Left cardiac atrium (tissue), 4 donors: ENCODE measurements at places on chromosomes 5 and 9. TPM values are rescaled to one million over a fixed set of nuclear protein-coding genes. Genes with fewer than 3 reads are reported as not detected.

DNA sequence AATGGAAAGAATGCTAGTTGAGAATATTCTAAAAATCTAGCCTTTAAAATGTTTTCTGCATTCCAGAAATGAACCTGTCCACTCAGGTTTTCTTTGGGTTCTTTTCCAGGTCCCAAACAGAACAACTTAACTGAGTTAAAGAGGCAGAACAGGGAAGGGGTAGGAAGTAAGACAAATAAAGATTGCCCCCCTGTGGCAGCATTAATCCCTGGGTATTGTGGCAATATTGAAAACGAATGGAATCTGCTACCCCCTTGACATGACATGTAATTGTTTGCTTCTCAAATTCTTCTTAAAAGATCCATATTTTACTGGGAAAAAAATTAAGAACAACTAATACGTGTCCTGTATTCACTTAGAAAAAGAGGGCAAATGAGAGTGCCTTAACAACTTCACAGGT, 9.3 kb upstream of the RBM22 start:
- DNase-seq = no peak

GRCh38 chr5:139925216-139925562, 117.9 kb downstream of the NRG2 start:
- DNase-seq = no peak

STING1 gene
- 84.4 TPM for total RNA-seq

- DNase-seq = no peak
Measured at GRCh38 chr5:134818776-134819175, 27.0 kb upstream of the C5orf24 start.

GRCh38 chr5:173507171-173507570, 109.3 kb downstream of the BOD1 start:
- no peak for DNase-seq

GRCh38 chr5:97078958-97079743, 63.3 kb downstream of the LIX1 start:
- DNase-seq = no peak

SLC6A18 gene
- total RNA-seq = not detected

UNC13B gene
- total RNA-seq = 23.0 TPM

GRCh38 chr9:114065304-114065703, 12.8 kb downstream of the AMBP start:
- DNase-seq = no peak

GRCh38 chr5:41835645-41836044, 34.6 kb downstream of the OXCT1 start:
- peak; percentile 62 for DNase-seq

DMGDH gene
- total RNA-seq = 3.0 TPM
